Bone marrow (tissue), 2 donors: ENCODE measurements at places on chromosomes 2 and 18.

GRCh38 chr2:168632709-168633121, 169.7 kb upstream of the NOSTRIN start:
- peak; percentile 73 for DNase-seq

GRCh38 chr2:45929674-45930395, 278.4 kb downstream of the PRKCE start:
- DNase-seq: no peak

DNA sequence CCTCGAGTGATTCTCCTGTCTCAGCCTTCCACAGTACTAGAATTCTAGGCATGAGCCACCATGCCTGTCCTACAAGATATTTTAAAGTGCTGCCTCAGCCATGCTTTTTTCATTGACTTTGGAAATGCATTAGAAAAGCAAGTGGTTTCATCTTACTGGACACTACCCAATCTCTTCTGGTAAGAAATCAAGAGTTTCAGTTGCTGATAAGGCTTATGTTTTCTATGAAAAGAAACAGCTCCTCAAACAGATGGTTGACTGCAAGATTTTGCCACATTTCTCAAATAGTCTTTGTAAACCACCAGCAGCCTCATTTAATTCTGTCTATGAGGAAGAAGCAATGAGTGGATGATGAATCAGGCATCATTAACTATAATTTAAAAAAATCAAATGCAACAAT, 264.5 kb upstream of the LRP1B start:
- DNase-seq: no peak

DNA sequence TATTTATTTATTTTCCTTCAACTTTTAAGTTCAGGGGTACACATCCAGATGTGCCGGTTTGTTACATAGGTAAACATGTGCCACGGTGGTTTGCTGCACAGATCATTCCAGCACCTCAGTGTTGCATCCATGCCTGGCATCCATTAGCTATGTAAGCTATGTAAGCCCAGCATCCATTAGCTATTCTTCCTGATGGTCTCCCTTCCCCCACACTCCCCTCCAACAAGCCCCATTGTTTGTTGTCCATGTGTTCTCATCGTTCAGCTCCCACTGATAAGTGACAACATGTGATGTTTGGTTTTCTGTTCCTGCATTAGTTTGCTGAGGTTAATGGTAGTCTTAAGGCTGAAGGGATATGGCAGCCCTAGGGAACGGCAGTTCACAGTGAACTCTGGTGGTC, 203.4 kb downstream of the CTNNA2 start:
- DNase-seq: no peak

DNA sequence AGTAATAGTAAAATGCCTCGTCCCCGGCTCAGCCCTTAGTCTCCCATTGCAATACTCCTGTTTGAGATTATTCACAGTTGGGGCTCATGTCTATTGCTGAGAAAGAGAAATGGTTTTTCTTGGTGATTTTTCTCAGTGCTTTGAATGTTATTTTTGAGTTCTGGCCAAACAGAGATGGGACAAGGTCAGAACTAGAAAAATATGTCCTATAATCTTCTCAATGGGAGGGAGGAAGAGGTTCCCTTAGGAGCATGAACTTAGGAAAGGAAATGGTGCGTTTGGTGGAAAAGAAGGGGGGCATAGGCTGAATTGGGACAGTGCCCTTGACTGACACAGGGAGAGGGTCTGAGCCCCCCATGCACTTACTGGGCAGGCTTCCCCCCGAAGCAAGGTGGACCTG, 133.8 kb downstream of the AGAP1 start:
- DNase-seq: no peak

DNA sequence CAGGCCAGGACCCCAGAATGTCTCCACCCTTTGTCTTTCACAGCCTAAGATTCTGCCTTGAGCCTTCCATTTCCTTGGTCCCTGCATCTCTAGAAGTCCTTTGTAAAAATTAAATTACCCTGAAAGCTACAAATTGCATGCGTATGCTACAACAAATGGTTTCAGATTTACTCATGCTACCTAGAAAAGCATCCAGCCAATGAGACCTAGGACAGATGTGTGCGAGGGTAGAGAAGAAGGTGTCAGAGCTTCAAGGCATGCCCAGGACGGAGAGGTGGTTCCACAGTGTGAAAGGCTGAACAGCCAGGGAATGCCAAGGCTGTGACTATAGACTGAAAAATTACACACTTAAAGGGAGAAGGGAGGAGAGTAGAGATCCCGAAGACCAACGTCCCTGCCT, 40.2 kb downstream of the CCBE1 start:
- no peak for DNase-seq

GRCh38 chr2:42421601-42422239, 60.7 kb upstream of the COX7A2L start:
- DNase-seq: no peak

- no peak for DNase-seq
Measured at GRCh38 chr2:47155091-47155876, at the start of gene STPG4. Gene STPG4 (minus strand): TSS chr2:47155308. CDS start chr2:47155251, 57 bp downstream.

- no peak for DNase-seq
Measured at GRCh38 chr2:39741871-39742270, 37.2 kb downstream of the THUMPD2 start.

DNA sequence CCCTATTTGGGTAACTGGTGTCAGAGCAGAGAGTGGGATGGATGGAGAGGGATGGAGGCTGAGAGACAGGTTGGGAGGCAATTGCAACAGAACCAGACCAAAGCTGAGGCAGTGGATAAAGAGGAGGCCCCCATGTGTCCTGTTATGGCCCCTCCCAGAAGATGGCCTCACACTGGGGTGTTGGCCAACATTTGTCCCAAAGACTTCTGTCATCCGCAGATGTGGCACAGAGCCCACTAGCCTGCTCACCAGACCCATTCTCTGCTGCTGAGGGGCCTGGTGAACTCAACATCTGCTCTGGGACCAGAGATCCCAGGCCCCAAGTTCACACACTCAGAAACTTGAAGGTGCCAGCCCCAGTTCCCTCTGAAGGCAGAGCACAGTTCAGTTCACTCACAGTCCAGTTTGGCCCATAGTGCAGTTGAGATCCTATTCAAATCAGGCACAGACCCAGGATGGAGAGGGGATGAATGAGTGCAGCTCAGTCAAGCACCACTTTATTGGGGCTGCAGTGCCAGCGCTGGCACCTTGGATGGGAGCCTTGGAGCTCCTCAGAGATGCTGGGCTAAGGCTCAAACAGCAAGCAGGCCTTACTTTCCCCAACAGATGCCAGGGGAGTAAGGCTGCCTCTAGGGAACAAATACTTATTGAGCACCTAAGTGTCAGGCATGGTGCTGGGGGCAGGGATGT, 189.2 kb downstream of the ZBTB7C start:
- DNase-seq: no peak

DNA sequence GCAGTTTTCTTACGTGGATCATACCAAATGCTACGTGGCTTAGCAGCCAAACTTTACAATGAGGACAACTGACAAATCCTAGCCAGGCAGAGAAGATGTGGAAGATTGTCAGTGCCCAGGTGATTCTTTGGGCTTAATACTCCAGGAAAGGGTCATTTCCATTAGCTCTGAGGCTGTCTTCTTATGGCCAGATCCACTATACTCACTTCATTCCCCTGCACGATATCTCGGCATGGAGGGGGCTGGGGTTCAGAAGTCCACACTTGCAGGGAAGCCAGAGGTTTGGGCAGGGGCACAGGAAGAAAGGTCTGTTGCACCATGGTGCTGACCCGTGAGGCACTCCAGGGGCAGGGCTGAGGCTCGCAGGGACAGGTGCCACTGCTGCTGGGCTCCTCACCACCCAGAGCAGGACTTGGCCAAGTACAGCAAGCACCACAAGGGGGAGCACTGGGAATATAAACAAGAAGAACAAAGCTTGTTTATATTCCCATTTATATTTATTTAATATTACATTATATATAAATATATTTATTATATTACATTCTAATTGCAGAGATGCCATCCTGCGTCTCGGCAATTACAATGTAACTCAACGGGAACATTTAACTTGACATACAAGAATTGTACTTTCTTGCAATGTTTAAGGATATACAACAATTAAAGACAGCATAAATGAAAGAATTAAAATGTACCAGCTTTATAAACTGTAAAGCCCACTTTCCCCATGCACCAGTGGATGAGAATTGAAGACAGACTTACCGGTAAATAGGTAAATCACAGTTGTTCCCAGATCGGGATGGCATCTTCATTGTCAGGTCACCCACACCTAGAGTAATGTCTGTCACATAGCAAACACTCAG, 27.2 kb downstream of the CLUL1 start:
- DNase-seq: peak; percentile 6

GRCh38 chr2:50773211-50773932, 258.6 kb downstream of the NRXN1 start:
- DNase-seq: no peak

- DNase-seq: no peak
Measured at GRCh38 chr18:49020621-49021021, 69.9 kb upstream of the SMAD7 start.

DNA sequence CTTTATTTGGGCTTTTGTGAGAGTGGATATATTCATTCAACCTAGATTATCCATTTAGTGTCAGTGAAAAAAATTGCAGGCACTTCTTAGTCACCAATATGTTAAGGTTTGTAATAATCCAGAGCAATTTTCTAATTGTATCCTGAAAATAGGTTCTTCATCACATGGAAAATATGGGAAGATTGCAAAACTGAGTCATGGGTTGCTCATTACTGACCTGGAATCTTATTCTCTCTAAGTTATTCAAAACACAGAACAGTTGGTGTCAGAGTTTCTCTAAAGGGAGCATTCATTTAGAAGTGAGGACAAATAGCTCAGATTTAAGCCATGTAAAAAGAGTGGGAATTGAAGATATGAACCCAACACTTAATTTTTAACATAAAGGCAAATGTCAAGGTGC, 181.3 kb downstream of the IKZF2 start:
- DNase-seq: no peak

DNA sequence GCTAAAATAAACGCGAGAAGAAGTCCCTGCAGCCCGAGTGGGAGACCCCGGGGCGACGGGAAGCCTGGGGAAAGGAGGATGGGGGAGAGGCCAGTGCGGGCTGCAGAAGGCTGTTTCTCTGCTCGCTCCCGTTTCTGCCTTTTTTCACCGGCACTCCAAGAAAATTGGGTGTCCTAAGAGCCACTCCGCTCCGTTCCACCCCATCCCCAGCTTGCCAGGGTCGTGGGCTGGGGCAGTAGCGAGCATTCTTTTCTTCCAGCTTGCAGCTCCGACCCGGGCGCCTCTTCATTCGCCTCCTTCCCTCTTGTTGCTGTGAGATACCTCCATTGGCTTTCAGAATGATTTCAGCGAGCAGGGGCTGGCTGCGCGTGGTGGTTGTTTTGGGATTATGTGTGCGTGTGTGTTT, 1.1 kb downstream of the HOXD3 start:
- no peak for DNase-seq

DNA sequence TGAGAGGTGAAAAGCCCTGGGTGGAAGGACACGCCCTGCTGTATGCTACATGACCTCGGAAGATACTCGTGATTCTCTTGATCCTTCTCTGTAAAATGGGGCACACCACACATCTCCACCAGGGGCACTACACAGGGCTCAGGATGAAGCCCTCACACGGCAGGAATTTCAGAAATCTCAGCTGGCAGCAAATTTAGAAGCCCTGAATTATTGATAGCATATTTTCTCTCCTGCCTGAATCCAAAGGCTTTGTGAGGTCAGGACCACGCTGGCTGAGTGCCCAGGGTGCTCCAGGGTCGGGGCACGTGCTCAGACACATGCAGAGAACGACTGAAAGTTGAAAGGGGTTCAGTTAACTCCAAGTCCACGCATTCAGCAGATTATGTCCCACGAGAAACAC, 42.1 kb upstream of the GALR1 start:
- no peak for DNase-seq

GRCh38 chr2:36184848-36185247, 170.7 kb upstream of the CRIM1 start:
- no peak for DNase-seq

- DNase-seq: no peak
Measured at GRCh38 chr2:45953376-45954027, 302.0 kb downstream of the PRKCE start.

GRCh38 chr18:2424420-2424819, 146.9 kb downstream of the METTL4 start:
- DNase-seq: no peak

GRCh38 chr18:4640349-4641012, 185.4 kb upstream of the DLGAP1 start:
- DNase-seq: no peak
